GM18507 (cell line): ENCODE measurements at places on chromosomes 4 and X.

DNA sequence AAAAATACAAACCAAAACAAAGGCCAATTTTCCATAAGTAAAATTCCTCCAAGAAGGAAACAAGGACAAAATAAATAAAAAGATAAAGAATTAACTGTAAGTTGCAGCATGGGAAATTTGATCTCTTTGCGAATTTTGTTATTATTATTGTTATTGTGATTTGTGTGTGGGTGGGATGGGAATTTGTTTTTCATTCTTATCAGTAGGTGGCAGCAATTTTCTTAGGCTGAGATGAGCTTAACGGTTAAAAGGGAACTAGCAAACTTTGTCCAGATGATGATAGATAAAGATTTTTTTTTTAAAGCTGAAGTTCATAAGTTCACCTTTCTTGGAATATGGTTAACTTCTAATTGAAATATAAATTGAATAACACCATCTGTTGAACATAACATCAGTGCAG, 83.2 kb upstream of the IL1RAPL2 start:
- DNase-seq = no peak

DNA sequence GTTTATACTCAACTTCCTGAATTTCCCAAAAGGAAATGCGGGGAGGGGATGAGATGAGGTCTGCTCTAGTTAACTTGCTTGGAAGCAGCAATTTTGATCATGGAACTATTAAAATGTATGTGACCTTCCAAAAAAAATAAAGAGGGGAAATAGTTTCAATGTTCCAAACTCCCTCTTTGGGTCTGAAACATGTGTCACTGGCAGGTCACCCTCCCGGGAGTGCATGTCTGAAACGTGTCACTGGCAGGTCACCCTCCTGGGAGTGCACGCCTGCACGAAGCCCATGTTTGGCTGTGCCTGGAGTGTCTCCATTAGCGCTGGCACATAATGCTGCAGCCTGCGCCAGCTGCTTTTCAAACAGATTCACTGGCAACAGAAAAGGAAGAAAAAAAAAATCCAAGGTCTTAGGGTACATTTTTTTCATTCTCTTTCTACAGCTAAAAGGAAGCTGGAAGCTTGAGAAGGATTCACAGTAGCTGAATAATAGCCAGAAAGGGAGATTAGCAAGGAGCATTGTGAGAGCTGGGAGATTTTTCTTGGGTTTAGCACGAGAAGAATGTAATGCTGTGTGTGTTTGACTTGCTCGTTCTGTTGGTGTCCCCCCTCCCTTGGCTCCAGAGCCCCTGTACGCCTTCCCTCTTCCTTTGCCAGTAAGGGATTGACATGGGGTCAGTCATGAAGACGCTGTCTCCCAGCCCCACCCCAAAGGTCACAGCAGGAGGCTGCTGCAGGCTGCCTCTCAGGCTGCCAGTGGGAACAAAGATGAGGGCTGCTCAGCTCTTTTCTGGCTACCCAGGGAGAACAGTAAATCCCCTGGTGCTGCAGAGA, 39.2 kb upstream of the TLR3 start:
- DNase-seq = no peak

DNA sequence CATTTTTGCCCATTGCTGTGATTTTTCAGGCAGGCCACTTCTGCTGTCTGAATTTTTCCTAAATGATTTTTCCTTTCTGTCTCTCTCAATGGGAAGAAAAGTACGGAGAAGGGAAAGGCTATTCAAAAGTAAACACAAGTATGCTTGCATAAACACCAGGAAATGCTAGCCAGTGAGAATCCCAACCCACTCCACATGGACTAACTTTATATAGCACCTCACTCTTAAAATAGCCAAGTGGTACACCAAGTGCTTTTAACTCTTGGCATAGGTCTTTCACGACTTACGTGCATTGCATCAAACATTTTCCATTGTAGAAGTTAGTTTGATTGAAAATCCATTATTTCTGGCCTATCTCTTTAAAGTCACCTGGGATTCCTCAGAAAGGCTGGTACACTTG, 178.9 kb upstream of the SPANXN1 start:
- no peak for DNase-seq

DNA sequence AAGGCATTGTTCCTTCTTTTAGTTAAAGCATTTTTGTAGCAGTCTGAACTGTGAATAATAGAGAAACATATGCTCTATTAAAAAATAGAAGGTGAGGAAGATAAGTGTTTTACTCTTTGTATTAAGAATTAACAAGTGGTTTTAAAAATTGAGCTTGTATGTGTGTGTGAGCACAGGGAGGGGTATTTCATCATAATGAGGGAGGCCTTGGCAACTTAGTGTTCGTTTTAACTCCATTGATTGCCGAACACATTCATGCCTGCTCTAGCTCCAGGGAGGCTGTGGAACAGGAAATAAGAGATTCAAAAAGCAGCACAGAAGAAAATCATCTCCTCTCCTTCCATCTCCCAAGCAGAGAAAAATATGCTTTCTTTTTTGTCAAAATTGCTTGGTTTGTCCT, 14.8 kb downstream of the SHROOM3 start:
- no peak for DNase-seq

GRCh38 chr4:82721819-82722423, 76.7 kb downstream of the SCD5 start:
- DNase-seq = no peak

GRCh38 chr4:90078440-90078839, 48.8 kb upstream of the CCSER1 start:
- no peak for DNase-seq

GRCh38 chr4:112515198-112516065, 548 bp downstream of the NEUROG2 start:
- DNase-seq = no peak

GRCh38 chr4:153549405-153549804, 83.2 kb downstream of the TMEM131L start:
- no peak for DNase-seq

DNA sequence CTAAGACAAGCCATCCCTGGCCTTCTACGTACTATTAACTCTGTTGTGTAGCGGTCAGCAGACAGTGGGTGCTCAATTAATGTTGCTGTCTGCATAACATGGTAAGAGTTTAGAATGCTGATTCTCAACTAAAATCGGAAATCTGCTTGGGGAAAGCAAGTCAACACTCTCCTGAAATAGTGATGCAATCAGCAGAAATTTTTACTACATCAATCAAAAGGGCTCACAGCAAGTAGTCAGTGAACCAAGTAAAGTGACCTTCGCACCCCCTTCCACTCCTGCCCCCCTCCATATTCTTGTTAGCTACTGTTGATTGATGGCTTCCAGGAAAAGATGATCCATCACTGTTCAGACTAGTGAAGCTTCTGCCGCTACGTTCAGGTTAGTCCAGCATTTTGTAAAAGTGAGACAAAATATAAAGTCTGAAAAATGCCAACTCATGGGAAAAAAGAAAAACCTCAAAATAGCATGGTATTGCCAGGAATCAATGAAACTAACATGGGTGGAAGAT, 247.9 kb downstream of the HNRNPD start:
- no peak for DNase-seq

GRCh38 chr4:173247321-173247720, 78.7 kb downstream of the GALNT7 start:
- no peak for DNase-seq

GRCh38 chr4:62243895-62244294, 1043.8 kb downstream of the ADGRL3 start:
- DNase-seq = no peak
